ENCODE measurements at places on chromosomes 16 and 17.

DNA sequence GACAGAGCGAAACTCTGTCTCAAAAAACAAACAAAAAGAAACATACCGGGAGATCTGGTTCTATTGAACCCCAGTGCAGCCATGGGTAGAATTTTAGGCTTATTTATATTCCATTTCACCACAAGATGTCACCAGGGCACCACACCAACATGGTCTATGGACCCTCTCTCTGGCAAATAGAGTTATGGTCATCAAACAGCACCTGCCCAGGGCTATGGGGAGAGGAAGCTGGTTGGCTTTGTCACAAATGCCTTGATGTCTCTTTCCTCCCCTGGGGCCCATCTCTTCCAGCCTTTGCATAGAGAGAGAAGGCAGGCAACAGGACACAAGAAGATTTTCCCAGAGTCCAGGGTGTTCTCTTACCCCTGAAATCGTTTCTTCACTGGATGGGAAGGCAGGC lies 128.4 kb downstream of the WWOX start:
- DNase-seq = no peak

DNA sequence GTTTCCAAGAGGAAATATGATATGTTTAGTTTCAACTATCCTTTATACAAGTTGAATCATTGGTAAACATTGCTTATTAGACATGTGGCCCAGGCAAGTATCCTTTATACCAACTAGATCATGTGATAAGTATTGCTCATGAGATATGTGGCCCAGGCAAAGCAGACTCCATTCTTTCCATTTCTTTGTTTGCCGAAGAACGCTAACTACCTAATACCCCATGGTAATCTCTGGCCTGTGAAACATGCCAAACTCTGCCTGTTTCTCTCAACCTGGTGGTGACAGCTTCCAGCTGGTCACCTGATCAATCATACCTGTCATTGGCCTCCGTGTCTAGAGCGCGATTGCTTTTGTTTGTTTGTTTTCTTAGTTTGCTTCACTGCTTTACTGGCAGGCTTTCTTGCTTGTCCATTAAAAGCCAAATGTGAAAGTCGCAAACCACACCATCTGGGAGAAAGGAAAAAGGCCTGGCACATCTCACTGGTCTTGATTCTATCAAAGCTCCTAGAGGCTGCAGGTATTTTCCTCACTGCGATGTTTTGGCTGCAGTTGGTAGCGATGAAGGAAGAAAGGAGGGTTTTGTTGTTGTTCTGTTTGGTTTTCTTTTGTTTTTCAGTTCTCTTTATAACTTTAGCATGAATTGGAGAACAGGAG lies 686.2 kb downstream of the KCNJ2 start:
- no peak for DNase-seq

DNA sequence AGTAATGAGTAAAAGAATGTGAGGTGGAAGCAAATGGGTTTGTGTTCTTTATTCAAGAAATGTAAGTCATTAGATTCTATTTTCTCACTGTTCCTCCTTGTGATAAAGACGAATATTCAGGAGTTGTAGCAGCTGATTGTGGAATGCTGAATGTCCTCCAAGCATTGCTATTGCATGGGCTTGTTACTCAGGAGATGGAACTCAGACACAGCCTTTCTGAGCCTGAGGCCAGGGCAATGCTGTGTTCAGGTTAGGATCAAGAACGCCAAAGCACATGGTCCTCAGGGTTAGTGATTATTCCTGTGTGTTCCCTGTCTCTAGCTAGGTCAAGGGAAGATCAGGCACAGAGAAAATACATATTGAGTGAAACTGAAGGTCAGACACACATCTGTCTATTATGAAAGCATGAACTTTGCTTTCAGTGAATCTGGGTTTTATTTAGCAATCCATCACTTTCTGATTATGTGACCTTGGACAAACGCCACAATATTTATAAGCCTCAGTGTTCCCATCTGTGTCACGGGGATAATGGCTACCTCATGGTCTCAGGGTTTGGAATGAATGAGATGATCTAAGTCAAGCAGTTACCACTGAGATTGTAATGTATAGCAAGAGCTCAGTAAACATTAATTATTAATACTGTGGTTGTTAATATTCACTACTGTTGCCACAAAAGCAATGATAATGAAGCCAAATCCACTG lies 426.8 kb upstream of the DYNLRB2 start:
- DNase-seq = no peak

GRCh38 chr17:44324092-44324570 lies 492 bp downstream of the SLC25A39 start:
- no peak for DNase-seq

DNA sequence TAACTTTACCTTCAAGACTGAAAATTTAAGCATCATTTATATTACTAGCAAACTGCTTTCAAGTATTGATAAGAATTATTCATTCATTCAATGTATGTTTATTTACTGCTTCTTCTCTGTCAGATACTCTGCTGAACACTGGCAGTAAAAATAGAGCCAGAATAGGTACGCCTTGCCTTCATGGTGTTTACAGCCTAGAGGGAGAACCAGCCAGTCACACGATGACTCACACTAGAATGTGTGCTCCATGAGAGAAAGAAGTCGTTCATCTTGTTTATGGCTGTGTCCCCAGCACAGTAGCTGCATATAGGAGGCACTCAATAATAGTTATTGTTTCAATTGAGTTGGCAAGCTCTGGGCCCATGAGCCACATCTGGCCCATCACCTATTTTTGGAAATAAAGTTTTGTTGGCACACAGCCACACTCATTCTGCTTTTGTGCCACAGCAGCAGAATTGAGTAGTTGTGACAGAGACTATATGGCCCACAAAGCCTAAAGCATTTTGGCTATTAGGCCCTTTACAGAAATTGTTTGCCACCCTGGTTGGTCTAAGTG lies 84.2 kb downstream of the TMC6 start:
- no peak for DNase-seq
